Iris pigment epithelial cell (primary cell): ENCODE measurements at places on chromosomes 6 and 20.

DNA sequence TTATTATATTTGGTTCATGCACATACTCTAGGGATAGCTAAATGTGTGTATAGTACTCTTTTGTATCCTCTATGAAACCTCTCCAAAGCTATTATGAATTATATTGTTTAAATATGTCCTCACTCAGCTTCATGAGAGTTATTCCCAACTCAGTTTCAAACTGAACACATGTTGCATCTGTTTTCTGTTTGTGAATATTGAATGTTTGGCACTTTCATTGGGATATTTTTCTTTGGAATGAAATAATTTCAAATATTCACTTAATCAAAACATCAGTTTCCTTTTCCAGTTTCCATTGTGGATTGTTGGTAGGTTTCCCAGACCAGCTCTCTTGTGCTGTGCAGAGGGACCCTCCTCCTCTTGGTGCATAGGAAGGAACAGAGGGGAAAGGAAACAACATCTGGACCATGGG is 46.6 kb downstream of the HDAC2 start:
- no peak for DNase-seq

DNA sequence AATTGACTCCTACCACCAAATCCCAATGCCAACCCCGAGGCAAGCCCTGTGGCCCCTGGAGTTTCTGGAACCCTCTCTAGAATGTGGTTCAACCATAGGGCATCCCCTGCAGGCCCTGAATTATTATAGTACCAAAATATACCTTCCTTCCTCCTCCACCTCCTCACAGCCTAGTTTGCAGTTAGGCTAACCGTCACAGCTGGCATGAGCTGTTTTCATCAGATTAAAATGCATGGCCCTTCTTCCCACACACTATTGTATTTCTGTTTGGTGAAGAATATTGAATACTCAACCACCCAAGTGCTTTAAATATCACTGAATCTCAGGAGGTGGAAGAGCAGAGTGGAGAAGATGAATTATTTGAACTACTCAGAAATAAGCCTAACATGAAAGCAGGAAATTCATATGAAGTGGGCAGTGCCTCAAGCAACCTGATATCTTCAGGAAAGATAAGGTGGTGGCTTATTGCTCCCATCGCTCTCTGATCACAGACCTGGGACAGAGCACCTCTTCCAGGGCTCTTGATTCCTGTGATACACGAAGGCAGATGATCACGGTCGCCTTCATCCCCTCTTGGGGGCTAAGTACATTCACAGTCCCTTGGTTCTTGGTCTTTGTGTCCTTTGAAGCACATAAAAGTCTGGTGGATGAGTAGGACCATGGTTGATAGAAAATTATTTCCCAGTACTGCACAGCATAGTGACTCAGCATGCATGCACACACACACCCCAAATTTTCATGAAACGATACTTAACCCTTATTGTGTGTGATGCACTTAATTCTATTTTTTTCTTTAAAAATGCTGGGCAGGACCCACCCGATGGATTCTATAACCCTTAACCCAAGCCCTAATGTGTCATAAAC is 90.9 kb downstream of the PSMG4 start:
- no peak for DNase-seq

DNA sequence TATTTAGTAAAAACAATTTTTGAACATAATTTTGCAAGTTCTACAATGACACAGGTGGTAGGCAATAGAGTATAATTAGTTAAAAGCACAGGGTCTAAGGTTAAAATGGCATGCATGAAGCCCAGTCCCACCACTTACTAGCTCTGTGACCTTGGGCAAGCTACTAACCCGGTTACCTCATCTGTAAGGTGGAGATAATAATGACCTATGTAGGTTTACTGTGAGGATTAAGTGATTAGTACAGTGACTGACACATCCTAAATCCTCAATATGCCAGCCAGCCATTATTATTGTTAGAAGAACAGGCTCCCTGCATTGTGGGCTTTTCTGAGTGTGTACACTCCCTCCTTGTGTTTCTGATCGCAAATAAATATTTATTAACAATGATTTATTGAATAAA is 26.2 kb downstream of the ATXN1 start:
- DNase-seq: no peak

DNA sequence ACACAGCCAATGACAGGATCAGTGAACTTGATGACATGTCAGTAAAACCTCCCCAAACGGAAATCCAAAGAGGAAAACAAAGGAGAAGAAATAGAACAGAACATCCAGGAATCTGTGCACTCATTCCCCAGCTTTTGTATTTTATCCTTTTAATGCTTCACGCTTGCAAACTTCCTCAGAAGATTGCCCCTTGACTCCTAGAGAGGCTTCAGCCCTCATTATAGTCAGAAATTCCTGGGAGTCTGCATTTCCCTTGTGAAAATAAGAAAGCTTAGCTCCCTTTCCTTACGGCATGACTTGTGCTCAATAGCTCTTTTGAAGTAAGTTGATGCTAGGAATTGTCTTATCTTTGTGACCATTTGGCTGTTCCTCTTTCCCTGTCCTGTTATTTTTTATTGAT is 313.6 kb upstream of the OPRM1 start:
- DNase-seq: no peak

DNA sequence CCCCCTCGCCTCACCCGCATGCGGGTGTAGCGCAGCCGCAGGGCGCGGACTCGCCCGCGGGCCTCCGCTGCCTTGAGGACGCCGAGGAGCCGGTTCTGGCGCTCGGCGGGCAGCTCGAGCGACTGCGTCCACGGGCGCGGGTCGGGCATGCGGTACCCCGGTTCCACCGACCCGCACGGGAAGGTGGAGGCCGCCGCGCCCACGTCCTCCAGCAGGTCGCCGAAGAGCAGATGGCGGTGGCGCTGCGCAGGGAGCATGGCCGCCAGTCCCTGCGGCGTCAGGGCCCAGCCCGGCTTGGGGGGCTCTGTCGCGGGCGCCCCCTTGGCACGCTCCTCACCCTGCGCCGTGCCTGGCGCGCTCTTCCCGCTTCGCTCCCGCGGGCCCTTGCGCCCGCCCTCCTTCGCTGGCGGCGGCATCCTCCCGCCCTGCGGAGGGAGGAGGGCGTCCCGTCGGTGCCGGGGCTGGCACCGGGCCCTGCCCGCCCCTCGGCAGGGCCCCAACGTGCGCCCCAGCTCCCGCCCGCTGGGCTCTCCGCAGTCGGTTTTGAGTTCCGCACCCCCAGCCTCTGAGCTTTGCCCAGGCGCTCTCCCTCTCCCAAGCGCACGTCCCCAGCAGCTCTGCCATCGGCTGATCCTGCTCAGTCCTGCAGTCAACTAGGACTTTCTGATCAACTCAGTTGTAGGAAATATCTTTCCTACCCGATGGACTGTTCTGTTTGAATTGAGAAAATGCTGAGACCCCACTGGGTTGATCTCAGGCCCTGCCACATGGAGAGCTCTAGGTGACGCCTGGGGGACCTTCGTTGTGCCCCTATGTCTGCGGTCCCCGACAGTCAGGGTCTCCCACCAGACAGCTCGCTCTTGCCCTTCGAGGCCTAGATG is at the start of gene LKAAEAR1:
TSS of gene LKAAEAR1 (minus strand) at position 595 of the 881 bp plus-strand sequence. CDS start at position 416, 179 bp downstream.
- DNase-seq: no peak

DNA sequence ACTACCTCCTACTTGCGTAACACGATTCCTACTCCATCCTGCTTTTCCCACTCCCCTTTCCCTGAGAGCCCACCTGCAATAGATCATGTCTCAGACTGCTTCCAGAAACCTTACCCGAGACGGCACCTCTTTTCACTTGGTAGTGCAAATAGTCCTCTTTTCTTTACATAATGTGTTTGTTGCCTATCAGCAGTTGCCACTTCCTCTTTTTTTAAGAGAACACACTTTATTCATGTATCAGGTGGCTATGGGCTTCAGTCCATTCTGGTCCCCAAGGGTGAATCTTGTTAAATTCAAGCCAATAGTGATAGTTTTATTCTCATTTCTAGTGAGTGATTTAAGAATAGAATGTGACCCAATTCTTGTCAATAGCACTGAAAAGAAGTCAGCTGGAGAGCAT is 57.7 kb upstream of the FERMT1 start:
- DNase-seq: no peak

DNA sequence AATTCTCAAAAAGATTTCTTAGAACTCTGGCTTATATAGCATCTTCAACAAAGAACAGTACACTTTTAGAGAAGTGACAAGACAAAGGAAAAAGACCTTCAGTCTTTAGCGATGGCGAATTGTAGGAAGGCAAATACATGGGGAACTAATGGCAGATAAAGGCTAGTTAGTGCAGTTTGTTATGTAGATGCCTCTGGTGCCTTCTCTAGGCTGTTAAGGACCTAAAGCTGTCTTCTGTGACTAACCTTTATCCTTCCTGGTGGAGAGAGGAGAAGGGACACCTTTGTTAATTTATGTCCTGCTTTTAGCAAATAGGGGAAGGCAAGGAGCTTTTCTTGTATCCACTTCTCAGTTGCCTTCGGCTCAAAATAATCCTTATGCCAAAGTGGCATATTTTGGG is 7.2 kb downstream of the ANKRD6 start:
- no peak for DNase-seq
